ENCODE measurements at places on chromosomes 5 and 9. TPM values are rescaled to one million over a fixed set of nuclear protein-coding genes. Genes with fewer than 3 reads are reported as not detected.

The EQTN gene
- not detected for total RNA-seq

DNA sequence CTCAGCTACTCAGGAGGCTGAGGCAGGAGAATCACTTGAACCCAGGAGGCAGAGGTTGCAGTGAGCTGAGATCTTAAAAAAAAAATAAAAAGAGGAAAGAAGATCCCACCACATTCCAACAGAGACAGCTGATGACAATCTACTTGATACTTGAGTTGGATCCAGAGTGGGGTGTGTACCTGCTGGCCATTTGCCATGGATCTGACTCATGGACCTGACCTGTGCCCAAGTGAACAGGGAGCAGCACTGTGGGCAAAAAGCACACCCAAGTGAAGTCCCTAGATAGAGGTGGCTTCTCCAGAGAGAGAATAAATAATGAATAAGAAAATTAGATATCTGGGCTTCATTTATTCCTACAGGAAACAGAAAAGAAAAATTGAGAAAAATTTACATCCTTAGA lies 81.2 kb upstream of the MIER3 start:
- DNase-seq = no peak

DNA sequence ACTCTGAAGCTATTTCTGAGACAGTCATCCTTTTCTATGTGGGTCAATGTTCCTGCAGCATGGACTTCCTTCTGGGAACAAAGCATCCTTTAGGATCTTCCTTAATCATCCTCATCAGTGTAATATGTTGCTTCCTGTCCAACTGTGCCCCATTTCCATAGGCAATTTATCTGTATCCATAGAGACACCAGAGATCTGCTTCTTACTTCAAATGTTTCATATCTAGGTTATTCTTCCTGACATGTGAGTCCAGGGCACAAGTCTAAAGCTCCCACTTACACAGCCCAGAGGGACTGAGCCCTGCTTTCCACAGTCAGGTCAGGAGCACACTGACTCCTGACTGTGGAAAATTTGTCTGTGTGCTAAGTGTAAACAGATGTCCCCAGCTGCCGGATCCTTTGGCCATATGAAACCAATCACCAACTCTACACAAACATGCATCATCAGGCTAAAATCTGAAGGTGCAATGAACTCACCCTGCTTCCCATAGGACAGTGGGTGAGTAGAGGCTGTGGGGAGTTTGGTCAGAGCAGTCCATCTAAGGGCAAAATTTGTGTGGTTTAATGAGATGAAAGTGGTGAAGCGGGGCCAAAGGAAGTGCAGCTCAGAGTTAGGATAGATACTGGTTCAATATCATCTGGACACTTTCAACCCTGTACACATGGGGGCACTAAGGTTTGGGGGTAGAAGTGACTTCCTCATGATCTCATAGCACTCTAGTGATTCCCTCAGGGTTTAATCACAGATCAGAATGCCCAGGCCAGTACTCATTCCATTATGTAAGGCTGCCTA lies 85.2 kb upstream of the TNC start:
- DNase-seq = no peak

DNA sequence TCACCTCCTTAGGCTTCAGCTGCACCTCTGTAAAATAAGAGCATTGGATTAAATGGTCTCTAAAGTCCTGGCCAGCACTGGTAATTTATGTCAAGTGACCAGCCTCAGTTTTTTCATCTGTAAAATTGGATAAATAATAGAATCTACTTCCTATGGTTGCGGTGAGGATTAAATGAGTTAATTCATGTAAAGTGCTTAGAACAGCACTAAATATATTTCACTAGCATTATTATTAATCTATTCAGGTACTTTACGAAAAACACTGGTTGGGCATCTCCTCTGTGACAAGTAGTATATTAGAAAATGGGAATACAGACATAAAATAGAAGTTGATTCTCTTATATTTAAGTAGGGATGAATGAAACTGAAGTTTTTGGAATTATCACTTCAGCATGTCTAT lies 13.8 kb upstream of the TMEM245 start:
- no peak for DNase-seq

- DNase-seq = no peak
These were observed 6.1 kb upstream of the TMEM252 start for GRCh38 chr9:68546596-68547390.

DNA sequence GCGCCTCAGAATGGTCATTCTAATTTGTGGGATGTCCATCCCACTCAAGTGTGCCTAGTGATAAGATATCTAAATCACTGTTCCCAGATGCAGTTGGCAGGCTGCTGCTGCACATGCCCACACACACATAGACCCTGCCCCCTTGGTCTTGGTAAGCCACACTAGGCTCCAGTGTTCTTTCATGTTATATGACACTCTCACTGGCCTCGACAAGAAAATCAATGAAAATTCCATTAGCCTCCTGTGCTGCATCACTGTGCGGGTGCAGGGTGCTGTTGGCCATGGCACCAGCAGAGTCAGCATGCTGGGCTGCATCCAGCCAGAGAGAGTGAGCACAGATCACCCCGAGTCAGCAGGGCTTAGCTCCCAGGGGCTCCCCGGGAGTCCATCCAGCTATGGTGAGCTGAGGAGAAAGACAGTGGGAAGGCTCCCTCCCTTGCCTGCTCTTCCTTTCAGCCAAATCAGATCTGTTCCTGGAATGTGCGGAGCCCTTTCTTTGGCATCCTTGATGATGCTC lies 59.9 kb downstream of the ABLIM3 start:
- no peak for DNase-seq

- no peak for DNase-seq
These were observed 35.6 kb downstream of the TLR4 start for GRCh38 chr9:117739624-117740347.

The ARHGEF37 gene
- total RNA-seq = 67.4 TPM

- no peak for DNase-seq
These were observed 152.8 kb downstream of the ADAMTS12 start for GRCh38 chr5:33738967-33739366.

DNA sequence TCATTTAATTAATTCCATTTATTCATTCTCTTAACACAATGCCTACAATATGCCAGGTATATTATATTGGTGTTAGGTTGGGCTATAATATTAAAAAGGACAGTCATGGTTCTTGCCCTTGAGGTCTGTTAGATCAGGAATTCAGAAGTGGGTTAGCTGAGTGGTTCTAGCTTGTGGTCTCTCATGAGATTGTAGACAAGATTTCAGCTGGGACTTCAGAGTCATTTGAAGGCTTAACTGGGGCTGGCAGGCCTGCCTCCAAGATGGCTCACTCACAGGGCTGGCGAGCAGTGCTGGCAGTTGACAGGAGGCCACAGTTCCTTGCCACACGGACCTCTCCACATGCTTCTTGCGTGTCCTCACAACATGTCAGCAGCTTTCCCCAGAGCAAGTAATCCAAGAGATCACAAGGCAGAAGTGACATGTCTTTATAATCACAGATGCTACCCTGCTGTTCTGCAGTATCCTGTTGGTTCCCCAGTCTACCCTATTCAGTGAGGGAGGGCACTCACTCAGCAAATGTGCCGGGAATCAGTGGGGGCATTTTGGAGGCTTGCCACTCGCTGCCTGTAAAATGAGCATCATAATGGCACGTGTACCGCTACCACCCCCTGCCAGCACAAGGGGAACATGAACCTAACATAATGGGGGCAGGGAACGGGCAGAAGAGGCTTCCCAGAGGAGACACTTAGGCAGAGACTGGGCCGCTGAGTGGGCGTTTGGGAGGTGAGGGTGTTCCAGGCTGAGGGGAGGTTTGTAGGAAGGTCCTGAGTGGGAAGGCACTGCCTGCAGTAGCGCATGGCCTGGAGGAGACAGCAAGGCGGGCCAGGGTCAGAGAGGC lies 70.0 kb downstream of the EXOSC2 start:
- DNase-seq = no peak
